Stimulated activated CD4-positive, alpha-beta T cell treated with anti-CD3 and anti-CD28 coated beads, Interleukin-4, amount 100 ng/mL, for 48 hours (primary cell): ENCODE measurements at places on chromosomes 2 and 18.

DNA sequence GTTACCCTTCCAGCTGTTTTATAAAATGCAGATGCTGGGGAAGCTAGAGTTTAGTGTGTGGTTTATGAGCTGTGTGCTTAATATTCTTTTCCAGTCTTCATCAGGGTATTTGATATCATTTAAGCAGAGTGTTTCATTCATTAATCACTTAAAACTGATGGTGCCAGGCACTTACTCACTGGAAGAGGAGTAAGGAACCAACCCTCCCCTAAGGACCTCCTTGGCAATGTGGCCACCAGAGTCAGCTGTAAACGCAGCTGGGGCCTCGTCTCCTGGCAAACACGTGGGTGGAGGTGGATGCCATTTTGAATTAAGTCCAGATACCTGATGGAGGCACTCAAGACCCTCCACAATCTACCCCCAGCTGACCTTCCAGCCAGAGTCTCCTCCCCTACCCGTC, 331.6 kb downstream of the CLIP4 start:
- DNase-seq = no peak

GRCh38 chr2:115036818-115037217, 594.4 kb downstream of the DPP10 start:
- DNase-seq = no peak

- DNase-seq = no peak
Observed at GRCh38 chr2:69026026-69026425, 13.0 kb downstream of the ANTXR1 start.

GRCh38 chr2:37992601-37993000, 67.5 kb downstream of the RMDN2 start:
- DNase-seq = no peak
